ENCODE measurements at places on chromosomes 12 and 14. TPM values are rescaled to one million over a fixed set of nuclear protein-coding genes. Genes with fewer than 3 reads are reported as not detected.

MORN3 gene
- 3.8 TPM for total RNA-seq

C3AR1 gene
- 0.63 TPM for total RNA-seq

EIF2S3B gene
- 0.94 TPM for total RNA-seq

CCDC175 gene
- 3.4 TPM for total RNA-seq

TAS2R19 gene
- 41.9 TPM for total RNA-seq

OR11H7 gene
- total RNA-seq: not detected

DDN gene
- total RNA-seq: 5.3 TPM
